Smooth muscle cell of bladder (primary cell): ENCODE measurements at places on chromosomes 5 and 9. TPM values are rescaled to one million over a fixed set of nuclear protein-coding genes. Genes with fewer than 3 reads are reported as not detected.

The TSLP gene
- 3.4 and 3.8 TPM in 2 replicates for total RNA-seq

The AMBP gene
- total RNA-seq = 0.28 and 0.46 TPM in 2 replicates

The IFNB1 gene
- total RNA-seq = not detected in 2 replicates

The TLX3 gene
- total RNA-seq = not detected in 2 replicates

The LECT2 gene
- not detected in 2 replicates for total RNA-seq
